D721Med (cell line): ENCODE measurements at places on chromosomes 3 and 15.

GRCh38 chr3:173258697-173259096, 117.7 kb upstream of the SPATA16 start:
- DNase-seq: no peak

DNA sequence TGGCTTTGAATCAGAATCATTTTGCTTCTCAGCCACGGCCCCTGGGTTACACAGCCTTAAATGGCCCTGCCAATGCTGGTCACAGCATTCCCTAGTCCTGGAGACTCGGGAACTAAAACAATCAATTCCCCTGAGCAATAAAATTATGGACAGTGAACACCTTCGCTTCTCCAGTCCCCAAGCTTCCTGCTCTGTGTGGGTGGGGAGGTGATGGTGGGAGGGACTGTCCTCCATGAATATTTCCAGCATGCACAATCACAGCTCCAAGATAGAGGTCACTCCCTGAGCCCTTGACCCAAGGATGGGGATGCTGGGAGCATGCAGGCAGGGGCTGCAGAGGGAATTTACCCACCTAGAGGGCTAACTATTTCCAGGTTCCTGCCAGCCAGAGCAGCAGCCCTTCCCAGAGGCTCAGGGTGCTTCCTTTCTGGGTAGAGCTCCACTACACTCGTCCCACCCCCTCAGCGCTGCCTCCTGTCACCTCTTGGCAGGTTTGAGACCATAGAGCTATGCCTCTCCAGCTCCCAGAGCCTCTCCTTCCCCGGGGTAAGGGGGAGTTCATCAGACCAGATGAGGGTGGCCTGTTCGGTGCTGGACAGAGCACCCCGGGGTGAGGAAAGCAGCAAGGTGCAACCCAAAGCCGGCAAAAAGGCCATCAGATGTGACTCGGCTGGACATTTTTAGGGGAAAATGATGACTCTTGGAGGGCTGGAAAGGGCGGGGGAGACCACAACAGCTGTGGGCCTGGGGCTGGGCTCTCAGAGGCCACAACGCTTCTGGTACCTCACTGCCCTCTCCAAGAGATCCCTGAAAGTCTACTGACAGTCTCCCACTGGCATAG, 14.5 kb upstream of the CCDC33 start:
- DNase-seq: no peak

- no peak for DNase-seq
Observed at GRCh38 chr3:123244128-123244527, 42.4 kb downstream of the SEC22A start.

GRCh38 chr3:9809239-9809614, 835 bp upstream of the TTLL3 start:
- no peak for DNase-seq

GRCh38 chr3:54358969-54359694, 236.8 kb downstream of the CACNA2D3 start:
- DNase-seq: no peak

DNA sequence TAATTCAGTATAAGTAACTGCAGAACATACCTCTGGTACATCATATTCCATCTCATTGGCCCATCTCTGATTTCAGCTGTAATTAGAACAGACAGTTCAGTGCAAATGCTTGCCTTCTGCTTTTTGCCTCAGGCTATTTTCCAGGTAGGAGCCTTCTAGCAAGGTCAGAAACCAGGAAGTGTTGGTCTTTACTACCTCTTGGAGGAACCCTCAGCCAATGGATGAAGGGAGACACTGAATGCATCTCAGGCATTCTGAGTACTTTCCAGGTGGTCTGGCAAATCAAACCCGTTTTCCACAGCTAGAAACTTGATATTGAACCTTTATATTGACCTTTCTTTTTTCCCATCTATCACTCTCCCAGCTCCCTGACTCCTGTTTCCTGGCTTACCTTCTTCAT, 348.5 kb upstream of the SOX2 start:
- DNase-seq: no peak

- no peak for DNase-seq
Observed at GRCh38 chr3:123789760-123790159, 94.4 kb downstream of the MYLK start.

- DNase-seq: no peak
Observed at GRCh38 chr3:10074666-10075065, 33.4 kb downstream of the FANCD2OS start.

DNA sequence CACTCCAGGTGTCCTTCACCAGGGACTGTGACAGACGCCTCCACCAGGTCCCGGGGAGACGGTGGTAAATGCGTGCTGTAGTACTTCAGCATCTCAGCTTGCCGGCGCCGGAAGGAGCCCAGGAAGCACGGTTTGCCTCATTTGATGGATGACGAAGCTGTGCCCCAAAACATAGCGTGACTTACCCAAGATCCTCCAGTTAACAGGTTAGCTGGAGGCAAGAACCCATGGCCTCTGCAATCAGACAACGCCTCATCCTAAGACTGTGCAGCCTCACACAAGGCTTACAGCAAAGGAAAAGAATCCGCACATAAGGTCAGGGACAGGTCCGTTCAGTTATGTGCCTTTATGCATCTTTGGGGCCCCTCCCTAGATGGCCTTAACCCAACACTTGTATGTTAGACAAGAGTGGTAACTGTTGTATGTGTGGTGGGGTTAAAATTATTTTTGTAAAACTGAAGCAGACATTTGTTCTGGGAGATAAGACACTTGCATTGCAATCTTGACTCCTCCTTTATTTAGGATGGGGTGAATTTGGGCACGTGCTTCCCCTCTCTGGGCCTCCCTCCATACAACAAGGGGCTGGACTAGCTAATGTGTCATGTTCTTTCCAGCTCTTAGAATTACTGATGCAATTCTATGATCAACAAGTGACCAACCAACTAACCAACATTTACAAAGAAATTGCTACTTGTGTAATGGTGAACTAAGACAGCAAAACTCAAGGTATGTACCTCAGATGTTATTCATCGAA, 39.4 kb downstream of the VGLL4 start:
- no peak for DNase-seq

DNA sequence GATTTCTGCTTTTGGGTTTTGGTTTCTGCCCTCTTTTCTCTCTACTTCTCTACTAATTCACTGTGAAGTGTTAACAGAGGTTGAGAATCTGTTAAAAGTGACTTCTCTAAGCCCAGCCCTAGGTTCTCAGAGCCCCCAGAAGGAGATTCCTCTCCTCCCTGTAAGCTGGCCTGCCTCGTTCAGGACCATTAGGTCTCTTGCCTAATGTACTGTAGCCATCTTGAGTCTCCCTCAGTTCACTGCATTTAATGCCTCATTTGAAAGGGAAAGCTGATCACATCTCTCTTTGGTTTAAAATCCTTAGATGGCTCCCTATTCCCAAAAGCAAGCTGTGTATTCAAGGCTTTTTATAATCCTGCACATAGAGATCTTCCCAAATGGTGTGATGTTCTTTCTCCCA, 16.3 kb downstream of the RTP1 start:
- no peak for DNase-seq

- DNase-seq: no peak
Observed at GRCh38 chr3:67463656-67464055, 190.8 kb downstream of the SUCLG2 start.

GRCh38 chr15:84878504-84878903, 6.0 kb upstream of the SLC28A1 start:
- peak; percentile 63 for DNase-seq

DNA sequence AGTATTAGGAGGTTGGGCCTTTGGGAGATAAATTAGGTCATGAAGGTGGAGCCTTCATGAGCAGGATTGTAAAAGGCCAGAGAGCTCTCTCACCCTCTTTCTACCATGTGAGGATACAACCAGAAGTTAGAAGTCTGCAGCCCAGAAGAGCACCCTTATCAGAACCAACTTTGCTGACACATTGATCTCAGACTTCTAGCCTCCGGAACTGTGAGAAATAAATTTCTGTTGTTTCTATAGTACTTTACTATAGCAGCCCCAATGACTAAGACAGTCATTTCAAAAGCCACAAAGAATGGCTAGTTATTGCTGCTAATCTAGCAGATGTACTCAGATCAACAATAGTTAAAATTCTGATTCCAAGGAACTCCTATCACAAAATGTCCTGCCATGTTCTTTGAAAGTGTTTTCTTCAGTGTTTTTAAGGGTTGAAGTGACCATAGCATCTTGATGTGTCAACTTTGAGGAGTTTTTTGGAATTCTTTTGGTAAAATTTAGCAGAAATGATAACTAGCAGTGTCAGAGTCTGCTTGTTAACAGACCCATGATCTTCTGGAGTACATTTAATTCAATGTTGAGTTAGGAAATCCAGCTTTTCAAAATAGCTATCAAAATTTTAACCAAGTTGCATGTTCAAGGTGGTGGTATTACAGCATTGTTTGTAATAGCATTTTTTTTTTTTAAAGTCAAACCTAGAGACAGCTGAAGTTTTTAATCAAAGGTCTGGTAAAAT, 10.3 kb downstream of the DZIP3 start:
- no peak for DNase-seq

- no peak for DNase-seq
Observed at GRCh38 chr3:42387802-42388651, 22.4 kb downstream of the LYZL4 start.

DNA sequence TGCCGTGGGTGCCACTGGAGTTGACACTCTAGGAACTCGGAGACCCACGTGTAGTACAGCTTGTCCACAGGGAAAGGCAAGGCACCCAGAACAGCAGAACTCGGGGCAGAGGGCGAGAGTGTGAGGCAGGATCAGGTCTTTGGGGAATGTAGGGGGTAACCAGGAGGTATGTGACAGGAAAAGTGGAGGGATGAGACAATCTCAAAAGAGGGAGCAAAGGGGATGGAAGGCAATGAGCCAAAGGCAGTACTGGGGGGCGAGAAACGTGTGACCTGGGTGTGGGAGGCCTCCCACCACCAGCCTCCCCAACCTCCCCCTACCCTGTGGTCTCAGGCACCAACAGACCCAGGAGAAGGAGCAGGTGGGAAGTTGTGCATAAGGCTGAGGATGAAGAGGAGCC, 48.9 kb downstream of the UMPS start:
- no peak for DNase-seq

GRCh38 chr3:162643245-162643644, 1146.6 kb downstream of the OTOL1 start:
- DNase-seq: no peak

- DNase-seq: no peak
Observed at GRCh38 chr3:34388830-34389229, 590.4 kb downstream of the PDCD6IP start.

- no peak for DNase-seq
Observed at GRCh38 chr15:70240082-70240481, 142.4 kb upstream of the TLE3 start.

DNA sequence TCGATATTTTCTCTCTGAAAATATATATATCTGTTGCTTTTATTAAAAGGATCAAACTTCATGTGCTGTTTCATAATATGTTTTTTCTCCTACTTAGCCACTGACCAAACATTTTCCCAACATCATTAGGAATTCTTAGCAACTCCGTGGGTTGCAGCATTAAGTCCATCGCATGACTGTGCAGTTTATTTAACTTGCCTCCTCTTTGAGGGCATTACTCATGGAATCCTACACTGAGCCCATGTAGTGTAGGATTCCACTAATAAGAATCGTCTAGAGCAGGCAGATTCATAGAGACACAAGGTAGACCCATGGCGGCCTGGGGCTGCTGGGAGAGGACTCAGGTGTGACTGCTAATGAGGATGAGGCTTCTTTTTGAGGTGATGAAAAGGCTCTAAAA, 49.3 kb downstream of the CMTM6 start:
- DNase-seq: no peak

GRCh38 chr3:164375995-164376394, 702.3 kb downstream of the SI start:
- DNase-seq: no peak

DNA sequence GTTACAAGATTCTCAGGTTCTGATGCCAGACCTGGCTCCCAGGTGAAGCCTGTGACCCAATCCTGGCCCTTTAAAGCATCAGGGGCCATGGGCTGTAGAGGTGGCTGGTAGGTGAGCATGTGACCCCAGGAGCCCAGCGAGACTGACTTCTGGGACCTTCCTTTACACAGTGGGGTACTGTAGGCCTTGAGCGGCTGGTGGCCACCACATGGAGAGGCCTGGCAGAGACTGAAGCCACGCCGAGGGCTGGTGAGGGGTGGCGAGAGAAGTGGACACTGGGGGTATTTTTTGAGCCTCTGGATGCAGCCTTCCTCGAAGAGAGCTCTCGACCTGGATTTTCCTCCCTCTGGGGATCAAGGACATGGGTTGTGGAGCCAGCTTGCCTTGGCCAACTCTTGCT, 71.2 kb upstream of the ITGA11 start:
- DNase-seq: no peak

DNA sequence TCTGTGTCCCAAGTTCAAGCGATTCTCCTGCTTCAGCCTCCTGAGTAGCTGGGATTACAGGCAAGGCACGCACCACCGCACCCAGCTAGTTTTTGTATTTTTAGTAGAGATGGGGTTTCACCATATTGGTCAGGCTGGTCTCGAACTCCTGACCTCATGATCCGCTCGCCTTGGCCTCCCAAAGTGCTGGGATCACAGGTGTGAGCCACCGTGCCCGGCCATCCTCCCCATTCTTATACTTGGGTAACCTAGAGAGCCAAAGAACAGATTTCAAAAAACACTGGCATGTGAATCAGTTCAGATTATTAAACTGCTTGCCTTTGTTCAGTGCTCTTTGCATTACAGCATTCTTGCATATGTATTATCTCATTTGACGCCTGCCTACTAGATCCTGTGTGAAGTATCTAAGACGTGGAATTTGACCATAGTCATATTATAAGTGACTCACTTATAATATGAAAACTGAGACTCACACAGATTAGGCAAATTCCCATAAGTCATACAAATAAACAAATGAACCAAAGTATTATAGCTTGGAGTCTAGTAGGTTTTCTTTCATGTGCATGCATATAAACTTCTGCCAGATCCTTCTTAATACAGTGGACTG, 123.5 kb downstream of the UNC13C start:
- no peak for DNase-seq

DNA sequence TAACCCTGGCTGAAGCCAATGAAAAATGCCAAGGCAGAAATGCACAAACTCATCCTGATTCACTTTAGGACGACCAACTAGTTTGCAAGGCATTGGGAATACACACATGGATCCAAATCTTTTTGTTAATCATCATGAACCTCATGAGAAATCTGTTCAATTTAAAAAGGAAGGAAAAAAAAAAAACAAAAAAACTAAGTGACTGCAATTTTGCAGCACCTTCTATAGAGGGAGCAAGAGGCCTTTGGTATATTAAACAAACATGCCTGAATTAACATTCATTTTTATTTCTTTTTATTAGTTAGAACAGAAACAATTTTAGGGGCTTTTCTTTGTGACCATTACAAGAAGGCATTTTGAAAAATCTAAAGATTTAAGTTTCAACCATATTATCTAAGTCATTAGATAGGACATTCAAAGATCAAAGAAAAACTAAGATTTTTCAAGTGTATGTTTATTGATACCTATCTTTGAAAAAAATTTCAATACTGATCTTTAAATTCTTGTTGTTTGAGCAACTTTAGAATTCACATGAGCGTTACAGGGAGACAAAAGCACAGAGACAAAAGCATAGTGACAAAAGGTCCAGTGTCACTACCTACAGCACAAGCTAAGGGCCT, 182.4 kb downstream of the CBLB start:
- DNase-seq: no peak

DNA sequence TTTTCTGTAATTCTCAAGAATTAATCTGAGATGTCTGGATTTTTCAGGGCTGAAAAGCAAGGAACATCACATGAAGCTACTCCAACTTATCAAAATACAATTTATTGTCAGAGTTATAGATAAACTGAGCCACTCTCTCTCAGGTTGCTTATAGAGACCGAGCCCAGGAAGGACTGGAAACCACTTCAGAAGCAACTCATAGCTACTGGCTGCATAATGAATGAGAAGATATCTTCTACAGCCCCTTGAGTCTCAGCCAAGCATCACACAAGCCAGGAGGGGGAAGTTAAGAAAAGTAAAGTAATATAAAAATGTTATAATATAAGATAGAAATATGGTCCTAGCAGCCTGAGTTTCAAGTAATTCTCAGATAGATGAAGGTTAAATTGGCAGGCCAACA, 186.0 kb downstream of the TNIK start:
- DNase-seq: no peak
